ENCODE measurements at places on chromosomes 2 and 18.

DNA sequence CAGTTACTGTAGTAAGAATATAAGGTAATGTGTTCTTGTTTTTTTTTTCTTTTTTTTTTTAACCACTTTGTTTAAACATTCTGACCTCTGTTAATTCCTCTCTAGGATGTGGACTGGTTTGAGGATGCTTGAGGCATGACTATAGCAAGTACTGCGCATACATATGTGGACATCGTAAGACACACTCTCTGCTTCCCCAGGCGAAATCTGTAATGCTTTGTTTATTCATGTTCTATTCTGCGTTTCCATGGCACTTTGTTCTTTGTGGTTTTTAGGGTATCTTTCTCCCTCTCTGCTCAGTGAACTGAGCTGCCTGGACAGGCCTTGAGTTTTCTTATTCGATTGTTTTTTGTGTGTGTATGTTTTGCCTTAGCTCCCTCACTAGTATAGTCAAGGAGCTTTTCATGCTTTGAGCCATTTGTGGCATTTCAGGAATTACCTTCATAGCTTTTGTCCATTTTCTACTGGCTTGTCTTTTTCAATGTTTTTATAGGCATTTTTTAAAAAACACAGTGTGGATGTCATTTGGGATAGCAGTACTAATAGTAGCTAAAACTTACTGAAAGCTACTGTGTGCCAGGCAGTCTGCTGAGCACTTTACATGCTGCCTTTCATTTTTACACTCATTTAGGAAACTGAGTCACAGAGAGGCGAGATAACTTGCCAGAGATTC lies 1.9 kb upstream of the SH3BP4 start:
- DNase-seq: no peak

- DNase-seq: no peak
Measured at GRCh38 chr2:213149949-213150314, 1.5 kb downstream of the IKZF2 start.

DNA sequence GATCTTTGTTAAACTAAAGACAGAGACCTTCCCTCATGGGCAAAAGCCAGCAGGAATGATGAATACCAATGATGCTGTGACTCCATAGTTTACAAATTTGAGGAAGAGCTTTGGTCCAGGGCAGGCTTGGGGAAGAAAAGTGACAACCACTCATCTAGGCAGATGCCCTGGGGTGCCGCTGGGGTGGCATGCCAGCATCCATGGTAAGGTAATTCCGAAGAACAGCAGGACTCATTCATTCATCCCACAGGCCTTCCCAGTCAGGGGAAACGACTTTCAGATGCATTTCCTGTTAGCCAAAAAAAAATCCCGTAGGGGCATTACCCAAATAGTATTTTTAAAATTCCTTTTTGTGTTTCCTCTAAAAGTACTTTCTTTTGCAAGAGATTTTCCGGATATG lies 180.7 kb upstream of the SERPINE2 start:
- no peak for DNase-seq

- DNase-seq: no peak
Measured at GRCh38 chr2:81242501-81242900, 937.9 kb upstream of the LRRTM1 start.

DNA sequence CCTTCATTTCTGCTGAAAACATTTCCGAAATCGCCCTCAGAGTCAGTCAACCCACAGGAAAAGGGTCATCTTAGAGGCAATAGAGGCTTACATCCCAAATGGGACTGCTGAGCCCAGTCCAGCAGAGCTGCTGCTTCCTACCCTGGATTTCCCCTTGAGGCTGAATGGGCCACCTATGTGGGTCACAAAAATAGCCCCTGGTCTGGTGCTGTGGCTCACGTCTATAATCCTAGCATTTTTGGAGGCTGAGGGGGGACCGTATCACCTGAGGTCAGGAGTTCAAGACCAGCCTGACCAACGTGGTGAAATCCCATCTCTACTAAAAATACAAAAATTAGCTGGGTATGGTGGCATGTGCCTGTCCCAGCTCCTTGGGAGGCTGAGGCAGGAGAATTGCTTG lies 49.3 kb downstream of the ADNP2 start:
- no peak for DNase-seq

DNA sequence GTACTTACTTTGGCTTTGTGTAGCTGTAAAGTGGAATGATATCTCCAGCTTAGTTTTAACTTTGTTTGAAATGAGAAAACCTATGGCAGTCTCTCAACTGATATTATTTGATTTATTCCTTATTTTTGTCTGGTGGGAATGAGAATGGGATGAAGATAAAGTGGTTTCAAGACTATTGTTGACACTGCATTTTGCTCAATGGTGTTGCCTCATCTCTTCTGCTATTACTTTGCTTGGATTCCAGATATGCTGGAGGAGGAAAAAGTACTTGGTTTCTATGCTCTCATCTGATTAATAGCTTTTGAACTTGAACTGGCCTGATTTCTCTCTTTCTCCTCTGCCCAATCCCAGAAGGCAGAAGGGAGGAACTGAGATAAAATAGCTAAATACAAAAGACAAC lies 198.2 kb downstream of the CTNNA2 start:
- DNase-seq: no peak

DNA sequence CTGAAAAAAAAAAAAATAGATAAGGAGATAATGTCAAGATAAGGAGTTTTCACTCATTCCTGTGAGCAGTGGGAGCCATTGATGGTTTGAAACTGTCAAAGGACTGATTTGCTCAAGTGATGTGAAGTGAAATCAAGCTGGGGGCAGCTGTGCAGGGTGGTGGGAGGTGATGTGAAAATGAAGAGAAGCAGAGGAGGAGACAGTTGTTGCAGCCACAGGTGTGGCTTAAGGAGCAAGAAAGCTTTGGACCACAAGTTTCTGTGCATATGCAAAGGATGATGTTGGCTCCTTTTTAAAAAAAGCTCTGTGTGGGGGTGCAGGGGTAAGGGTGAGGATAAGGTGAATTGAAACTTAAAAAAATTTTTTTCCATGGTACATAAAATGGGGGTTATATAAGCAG lies 8.3 kb downstream of the EFR3B start:
- DNase-seq: no peak

- no peak for DNase-seq
Measured at GRCh38 chr18:40841467-40841866, 1113.6 kb upstream of the PIK3C3 start.

DNA sequence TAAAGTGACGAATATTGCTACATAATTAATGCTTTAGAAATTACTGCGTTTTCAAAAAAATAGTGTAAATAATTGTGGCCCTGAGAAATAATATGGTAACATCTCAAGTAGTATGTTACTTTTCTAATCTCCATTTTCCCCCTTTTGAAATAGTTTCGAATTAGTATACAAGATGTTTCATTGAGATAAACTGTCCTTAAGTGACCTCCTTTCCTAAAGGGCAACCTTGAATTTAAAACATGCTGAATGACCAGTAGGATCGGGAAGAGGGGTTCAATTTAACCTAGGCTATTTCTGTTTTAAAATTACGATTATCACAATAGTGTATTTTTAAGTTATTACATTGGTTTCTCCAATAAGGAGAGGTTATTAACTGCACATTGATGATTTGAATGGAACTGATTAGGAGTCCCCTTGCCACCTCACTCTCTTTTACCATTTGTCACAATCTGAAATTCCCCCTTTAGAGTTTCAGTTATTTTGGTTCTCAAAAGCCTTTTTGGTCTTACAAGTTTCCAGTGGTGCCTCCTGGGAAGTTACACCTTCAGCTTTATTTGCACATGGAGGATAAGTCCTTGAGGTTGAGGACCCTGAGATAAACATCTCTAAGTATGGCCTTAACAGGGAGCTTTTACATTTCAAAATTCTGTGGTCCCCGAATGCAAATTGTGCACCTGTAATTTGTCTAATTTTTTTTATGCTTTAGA lies 2.3 kb downstream of the ACTR3 start:
- DNase-seq: peak; percentile 27

GRCh38 chr2:84880645-84881521 lies at the start of gene TRABD2A:
Gene TRABD2A, minus strand, starts transcription at chr2:84881084. Its CDS starts 45 bp downstream, at chr2:84881039.
- DNase-seq: peak; percentile 47

- no peak for DNase-seq
Measured at GRCh38 chr2:206230060-206230762, 44.3 kb upstream of the ZDBF2 start.

- DNase-seq: no peak
Measured at GRCh38 chr18:499776-500631, 497 bp downstream of the COLEC12 start.

DNA sequence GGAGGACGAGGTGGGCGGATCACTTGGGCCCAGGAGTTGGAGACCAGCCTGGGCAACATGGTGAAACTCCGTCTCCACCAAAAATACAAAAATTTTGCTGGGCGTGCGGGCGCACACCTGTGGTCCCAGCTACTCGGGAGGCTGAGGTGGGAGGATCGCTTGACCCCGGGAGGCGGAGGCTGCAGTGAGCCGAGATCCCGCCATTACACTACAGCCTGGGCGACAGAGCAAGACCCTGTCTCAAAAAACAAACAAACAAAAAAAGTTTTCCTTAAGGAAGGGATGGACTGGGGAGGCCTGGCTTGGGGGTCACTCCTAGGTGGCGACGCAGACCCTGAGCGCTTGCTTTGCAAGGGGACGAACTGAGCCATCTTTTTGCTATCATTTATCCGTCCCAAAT lies 882 bp downstream of the PLA2R1 start:
- DNase-seq: no peak

- DNase-seq: peak; percentile 45
Measured at GRCh38 chr2:237727363-237727762, 71.2 kb upstream of the RBM44 start.

GRCh38 chr2:173817582-173817981 lies 147.6 kb downstream of the SP3 start:
- DNase-seq: no peak

GRCh38 chr2:155309483-155309882 lies 611.0 kb downstream of the KCNJ3 start:
- no peak for DNase-seq

Measured in NB4 (cell line).